ENCODE measurements at places on chromosomes 1 and 21.

GRCh38 chr1:205805082-205805711 lies 7.8 kb downstream of the SLC41A1 start:
- no peak for DNase-seq

DNA sequence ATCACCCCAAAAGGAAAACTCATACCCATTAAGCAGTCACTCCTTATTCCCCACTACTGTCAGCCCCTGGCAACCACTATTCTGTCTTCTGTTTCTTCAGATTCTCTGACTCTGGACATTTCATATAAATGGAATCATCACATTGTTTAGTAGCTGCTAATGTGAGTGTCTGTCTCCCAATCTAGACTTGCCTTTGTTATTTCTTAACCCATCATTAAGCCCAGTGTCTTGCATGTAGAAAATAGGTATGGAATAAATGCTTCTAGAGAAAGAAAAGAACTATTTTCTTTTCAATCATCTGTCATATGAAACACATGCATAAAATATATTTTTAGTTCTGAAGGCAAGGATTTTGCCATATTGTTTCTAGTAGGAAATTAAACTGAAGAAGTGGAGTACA lies 610.0 kb downstream of the PLPP3 start:
- DNase-seq: no peak

DNA sequence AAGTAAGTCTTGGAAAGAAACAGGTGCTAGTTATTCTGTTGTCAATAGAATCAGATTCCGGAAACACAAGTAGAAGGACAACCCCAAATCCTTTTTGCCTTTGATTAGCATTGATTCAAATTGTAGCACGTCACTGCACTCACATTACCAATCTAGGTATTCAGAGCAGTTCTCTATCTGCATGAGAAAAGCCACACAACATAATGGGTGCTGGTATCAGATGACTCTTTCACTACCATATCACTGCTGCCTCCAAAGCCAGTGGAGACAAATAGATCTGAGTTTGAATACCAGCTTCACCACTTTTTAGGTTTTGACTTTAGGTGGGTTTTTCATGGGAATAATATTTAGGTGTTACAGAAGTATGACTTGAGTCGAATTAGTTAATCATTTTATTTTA lies 38.9 kb downstream of the RTCA start:
- DNase-seq: no peak

- DNase-seq: no peak
These were observed 5.0 kb downstream of the IGSF21 start for GRCh38 chr1:18112611-18113010.

GRCh38 chr1:101420406-101420805 lies 183.6 kb downstream of the S1PR1 start:
- DNase-seq: no peak

- DNase-seq: no peak
These were observed 41.6 kb upstream of the GRHL3 start for GRCh38 chr1:24277420-24278169.

DNA sequence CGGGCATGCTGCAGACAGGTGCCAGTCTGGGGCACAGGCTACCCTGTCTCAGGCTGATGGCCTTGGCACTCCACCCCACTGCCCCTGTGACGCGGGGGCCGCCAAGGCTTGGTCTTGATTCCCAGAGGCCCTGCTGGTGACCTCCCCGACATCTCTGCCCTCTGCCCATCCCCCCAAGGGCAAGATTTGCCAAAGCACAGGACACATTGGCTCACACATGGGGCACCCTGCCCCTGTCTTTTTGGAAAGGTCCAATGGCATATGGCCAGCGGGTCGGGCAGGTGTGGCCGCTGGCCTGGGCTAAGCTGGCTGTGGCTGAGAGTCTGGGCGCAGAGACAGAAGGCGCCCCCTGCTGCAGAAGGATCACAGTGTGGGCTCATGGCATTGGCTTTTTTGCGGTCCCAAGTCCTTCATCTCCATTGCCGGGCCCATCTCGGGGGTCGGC lies 4.6 kb downstream of the MIB2 start:
- no peak for DNase-seq

GRCh38 chr1:1614204-1614953 lies 921 bp upstream of the MIB2 start:
- DNase-seq: peak; percentile 39

DNA sequence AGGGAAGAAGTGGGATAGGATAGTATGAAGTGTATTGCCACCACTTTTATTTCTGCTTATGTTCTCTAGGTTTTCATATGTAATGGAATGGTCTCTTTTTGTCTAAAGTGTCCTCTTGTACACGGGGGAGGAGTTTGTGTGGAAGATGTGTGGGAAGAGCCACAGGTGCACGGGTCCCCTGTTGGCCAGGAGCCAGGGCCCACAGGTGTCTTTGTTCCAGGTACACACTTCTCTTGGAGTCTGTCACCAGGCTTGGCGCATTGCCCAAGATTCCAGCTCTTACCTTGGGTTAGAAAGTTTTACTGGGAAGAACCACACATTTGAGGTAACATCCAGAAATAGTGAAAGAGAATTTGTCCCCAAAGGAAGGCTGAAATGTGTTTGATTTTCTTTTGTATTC lies 10.5 kb downstream of the TENT5C start:
- peak; percentile 39 for DNase-seq

DNA sequence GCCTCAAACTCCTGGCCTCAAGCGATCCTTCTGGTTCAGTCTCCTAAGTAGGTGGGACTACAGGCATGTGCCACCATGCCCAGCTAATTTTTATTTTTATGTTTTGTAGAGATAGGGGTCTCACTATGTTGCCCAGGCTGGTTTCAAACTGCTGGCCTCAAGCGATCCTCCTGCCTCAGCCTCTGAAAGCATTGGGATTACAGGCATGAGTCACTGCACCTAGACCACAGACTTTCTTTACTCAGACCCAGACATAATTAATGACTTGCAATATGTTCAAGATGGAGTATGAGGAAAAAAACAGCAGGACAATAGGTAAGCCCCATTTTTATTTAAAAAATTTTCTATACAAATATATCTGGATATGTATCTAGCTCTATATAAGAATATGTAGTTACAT lies 13.2 kb downstream of the KANK4 start:
- no peak for DNase-seq

DNA sequence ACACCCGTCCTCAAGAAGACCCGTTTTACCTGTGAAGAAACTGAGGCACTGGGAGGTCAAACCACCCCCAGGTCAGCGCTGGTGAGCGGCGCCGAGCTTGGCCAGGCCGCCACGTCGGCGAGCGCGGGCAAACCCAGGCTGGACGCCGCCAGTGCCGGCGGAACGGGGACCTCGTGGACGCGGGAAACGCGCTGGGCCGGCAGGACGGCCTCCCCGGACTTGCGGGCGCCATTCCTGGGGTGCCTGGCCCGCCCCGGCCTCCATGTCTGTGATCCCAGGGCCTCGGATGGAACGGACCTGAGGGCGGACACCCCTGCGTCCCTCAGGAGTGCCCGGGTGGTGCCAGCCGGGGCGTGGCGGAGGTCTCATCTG lies 764 bp upstream of the SUMO3 start:
- DNase-seq: no peak

GRCh38 chr1:160628799-160629263 lies 18.0 kb downstream of the SLAMF1 start:
- no peak for DNase-seq

- DNase-seq: no peak
These were observed 650 bp upstream of the CCDC190 start for GRCh38 chr1:162861625-162862024.

DNA sequence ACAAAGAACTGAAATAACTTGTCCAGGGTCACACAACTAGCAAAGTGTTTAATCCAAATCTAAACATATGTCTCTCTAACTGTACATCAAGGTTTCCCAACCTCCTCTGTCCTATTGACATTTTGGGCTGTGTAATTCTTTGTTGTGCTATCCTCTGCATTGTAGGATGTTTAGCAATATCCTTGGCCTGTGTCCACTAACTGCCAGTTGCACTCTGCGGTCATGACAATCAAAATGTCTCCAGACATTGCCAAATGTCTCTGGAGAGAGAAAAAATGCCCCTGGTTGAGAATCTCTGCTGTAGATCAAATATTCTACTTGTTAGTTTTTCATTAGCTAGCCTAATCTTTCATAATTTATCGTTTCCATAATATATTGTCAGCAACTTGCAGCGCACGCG lies 353.4 kb upstream of the NEGR1 start:
- no peak for DNase-seq

DNA sequence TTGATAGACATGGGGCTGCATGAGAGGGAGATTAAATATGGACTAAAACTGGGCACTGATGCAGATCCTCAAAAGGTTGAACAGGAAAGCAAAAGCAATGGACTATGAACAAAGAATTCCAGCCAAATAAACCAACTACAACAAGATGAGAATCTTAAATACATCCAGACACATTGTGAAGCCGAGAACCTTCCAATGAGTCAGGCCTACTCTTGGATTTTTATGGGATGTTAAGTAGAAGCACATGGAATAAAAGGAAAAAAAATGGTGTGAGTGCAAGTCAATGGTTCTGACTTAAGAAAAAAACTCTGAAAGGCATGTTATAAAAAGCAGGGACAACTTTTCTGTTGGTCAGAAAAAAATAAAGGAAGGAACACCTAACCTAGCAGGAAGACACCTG lies 227.2 kb downstream of the DPYD start:
- DNase-seq: no peak

DNA sequence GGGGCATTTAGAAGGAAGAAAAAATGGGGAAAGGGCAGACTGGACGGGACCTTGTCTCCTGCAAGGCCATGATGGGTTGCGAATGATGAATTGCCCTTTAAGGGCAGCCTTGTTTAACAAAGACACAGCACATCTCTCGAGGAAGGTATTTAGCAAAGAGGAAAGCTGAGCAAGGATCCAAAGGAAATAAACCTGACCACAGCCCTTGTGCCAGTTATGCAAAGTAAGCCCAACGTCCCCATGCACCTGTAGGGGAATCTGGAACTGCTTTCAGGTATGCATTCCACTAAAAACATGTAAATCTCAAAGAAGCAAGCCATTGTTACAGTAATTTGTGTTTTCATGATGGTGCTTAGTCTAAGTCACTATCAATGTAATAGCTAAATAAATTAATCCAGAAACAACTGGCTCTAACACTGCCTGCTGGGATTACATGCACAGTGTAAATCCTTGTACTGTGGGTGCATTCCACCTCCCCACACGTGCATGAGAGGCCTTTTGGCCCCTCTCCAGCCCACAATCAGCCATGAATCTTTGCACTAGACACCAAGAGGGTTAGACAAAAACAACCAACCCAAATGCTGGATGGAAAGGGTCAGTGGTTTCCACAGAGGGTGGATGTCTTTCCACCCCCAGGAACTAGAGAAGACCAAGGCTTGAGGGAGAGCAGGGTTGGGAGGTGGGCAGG lies 228.8 kb upstream of the KAZN start:
- DNase-seq: peak; percentile 30

DNA sequence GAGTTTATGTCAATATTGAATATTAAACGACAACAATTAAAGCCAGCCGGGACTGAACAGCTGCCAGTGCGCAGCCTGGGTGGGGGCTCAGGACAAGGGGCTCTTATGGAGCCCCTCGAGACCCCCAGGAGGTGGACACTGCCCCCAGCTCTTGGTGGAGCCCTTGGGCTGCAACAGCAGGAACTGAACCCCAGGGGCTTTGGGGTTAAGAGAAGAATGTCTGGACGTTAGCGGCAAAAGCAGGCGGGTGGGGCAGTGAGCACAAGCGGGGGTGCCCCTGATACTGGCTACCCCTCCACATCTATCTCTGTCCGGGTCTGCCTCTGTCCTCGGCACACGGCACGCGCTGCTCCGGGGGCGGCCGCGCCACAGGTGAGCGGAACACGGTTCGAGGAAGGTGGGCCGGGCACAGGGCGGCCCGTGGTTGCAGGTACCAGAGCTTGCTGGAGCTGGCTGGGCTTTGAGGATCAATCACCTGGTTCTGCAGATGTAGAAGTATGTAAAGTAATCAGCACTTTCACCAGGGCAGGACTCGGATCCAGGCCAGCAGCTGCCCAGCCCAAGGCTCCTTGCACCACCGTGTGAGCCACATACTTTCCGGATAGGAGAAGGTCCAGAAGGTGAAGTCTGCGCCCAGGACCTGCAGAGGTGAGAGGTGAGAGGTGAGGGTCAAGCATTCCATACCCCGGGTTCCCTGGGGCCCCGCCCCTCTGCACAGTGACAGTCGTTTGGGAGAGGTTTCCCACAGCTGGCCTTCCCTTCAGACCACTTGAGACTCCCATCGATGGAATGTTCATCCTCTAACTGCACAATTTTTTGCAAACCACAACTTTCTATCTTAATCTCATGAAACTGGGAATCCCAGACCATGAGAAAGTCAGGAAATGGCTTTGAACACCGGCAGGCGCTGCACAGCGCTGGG lies 12.4 kb upstream of the POFUT2 start:
- DNase-seq: no peak

GRCh38 chr1:169546087-169546995 lies 39.9 kb downstream of the F5 start:
- DNase-seq: peak; percentile 52

DNA sequence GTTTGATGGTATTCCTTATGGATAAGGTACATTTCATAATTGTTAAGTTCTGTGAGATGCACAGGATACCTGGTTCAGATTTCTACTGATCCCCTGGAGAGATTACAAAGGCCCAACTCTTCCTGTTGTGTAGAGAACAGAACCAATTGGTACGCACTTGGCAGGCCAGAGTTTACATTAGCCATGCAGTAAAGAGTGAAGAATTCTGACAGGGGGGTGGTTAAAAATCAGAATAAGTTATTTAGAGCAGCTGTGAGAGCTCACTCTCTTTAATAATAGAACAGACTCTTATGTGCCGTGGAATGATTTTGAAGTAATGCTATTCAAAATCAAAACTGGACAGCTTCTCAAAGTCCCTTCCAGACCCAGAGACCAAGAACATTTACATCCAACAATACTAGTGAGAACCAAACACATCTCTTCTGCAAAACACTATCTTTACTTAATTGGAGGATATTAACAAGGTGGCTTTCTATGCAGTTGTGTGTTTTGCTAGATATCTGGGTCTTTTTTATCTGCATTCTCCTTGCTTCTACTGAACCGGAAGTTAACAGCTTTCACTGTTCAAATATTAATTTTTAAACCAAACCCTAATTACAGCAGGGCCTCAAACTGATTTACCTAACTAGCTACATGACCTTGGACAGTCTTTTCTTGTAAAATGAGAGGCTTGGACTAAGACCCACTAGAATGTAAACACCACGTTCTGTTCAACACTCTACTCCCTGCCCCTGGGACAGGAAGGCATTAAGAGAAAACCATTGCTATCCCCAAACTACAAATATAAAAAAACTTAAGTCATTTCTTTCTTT lies 4.0 kb downstream of the USP24 start:
- DNase-seq: no peak

DNA sequence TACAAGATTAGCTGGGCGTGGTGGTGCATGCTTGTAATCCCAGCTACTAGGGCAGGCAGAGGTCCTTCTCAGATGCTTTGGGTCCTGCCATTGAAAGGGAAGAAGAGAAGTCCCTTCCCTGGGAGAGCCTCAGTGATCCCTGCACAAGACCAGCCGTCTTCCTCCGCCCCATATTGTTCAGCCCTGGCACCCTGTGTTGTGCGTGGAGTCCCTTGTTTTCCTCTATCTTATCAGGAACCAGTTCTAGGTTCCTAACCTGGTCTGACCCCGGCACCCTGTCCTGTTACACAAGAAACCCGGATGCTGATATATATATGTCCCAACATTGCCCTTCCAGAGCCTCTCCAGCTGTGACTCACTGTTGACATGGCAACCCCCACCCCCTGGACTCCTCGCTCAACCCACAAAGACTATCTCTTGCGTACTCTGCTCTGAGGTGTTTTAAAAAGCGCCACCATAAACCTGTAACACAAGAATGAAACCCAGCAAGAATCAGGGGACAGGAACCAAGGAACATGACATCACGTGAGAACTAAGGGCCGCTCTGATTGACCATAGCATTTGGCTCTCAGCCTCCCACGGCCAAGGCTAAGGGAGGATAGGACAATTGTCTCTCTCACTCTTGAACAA lies 4.8 kb downstream of the MX2 start:
- DNase-seq: no peak

- peak; percentile 33 for DNase-seq
These were observed 27.4 kb downstream of the DTL start for GRCh38 chr1:212062832-212063438.
